ENCODE measurements at places on chromosomes 13 and 19.

- DNase-seq, result no peak
Observed at GRCh38 chr19:18961767-18962620, 21.0 kb upstream of the HOMER3 start.

GRCh38 chr13:93674337-93674755 is 447.7 kb downstream of the GPC6 start:
- no peak for DNase-seq

DNA sequence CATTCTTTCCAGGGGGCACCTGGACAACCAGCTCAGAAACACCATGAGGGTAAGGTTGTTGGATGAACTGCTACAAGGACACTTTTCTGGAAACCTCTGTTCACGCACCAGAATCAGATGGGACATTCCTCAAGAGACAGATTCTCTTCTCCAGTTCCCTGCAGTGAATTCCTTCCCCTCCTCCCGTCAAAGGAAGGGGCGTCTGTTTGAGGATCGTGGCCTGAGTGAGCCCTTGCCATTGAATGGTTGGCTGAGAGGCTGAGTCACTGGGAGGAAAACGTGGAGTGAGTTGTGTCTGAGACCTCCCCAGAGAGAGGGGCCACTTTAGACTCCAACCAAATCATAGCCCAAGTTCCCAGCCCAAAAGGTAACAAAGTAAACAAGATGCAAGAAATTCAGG is 79.4 kb upstream of the ZNF507 start:
- DNase-seq, result no peak

DNA sequence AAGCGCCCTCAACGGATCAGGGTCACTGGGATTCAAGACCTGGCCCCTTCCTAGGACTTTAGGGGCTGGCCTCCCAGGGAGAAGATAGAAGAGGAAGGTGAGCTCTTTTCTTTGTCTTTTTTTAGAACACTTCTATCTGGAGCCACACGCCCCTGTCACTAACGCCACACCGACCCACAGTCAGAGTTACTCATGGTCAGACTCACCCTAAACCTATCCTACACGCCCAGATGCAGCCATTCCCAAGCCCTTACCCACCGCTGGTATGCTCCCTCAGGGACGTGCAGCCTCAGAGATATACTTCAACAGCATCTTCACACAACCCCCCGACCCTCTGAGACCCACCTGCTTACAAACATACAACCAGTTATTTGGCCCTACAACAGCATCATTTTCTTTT is 29.9 kb upstream of the MUC16 start:
- DNase-seq, result no peak

- no peak for DNase-seq
Observed at GRCh38 chr19:38924388-38924787, 6.2 kb downstream of the SARS2 start.

DNA sequence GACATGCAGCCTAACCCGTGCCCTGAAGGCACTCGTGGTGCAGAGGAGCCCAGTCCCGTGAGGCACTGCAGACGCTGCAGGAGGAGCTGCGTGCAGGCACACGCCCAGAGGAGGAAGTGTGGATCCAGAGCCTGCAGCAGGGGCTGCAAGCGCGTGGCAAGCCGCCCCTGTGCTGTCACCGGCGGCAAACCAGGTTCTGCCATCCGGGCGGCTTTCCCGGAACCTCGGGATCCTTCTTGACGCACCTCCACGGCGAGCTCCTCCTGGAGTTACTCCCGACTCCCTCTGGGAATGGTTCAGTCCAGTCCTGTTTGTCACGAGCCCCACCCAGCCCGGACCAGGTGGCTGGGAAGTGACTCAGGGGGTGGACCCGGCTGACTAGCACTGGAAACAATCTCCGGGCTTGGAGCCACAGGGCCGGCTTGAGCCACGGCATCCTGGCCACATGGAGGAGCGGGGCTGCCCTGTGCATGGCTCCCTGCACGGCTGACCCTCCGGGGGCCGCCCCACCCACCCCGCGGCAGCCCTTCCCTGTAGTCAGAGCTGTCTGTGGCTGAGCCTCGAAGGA is 10.2 kb downstream of the DPP9 start:
- no peak for DNase-seq

- peak; percentile 38 for DNase-seq
Observed at GRCh38 chr19:29837448-29837981, 25.7 kb downstream of the CCNE1 start.

DNA sequence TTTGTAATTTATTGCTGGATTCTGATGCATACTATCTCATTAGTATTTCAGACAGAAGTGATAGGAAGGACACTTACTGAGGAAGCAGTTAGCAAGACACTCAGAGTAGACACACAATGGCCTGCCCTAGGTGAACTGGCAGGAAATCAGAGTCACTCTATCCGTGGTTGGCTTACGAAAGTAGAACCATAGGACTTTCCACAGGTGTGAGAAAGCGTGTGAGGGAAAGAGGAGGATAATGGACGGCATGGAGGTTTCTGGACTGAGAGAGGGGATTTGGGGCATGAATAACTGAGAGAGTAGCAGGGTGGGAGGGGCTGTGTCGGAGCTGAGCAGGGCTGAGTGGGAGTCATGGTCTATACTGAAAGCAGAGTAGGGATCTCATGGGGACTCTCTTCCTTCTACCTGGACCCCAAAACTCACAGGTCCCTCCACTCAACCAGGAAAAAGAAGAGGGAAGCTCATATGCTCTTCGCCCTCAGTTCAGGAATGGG is 18.7 kb upstream of the EID2 start:
- DNase-seq, result no peak

- no peak for DNase-seq
Observed at GRCh38 chr13:87274209-87274819, 396.9 kb upstream of the SLITRK5 start.

- DNase-seq, result no peak
Observed at GRCh38 chr13:37194428-37194861, 89.0 kb upstream of the CSNK1A1L start.

DNA sequence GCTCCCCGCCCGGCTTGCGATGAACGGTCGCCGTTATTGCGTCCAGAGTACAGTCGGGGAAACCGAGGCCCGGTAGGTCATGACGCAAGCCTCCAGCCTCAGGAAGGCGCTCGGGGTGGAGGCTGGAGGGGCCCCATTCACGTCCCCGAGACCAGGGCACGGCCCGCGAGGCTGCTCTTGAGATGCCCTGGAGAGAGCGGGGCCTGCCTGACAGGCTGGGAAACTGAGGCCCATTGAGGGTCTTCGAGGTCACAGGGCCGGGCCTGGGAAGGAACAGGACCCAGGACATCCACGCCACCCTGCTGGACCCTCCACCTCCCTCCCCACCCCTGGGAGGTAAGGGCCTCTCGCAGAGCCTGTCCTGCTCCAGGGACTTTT is 367 bp downstream of the NDUFS7 start:
- no peak for DNase-seq

- no peak for DNase-seq
Observed at GRCh38 chr13:40192858-40193257, 473.6 kb downstream of the FOXO1 start.

DNA sequence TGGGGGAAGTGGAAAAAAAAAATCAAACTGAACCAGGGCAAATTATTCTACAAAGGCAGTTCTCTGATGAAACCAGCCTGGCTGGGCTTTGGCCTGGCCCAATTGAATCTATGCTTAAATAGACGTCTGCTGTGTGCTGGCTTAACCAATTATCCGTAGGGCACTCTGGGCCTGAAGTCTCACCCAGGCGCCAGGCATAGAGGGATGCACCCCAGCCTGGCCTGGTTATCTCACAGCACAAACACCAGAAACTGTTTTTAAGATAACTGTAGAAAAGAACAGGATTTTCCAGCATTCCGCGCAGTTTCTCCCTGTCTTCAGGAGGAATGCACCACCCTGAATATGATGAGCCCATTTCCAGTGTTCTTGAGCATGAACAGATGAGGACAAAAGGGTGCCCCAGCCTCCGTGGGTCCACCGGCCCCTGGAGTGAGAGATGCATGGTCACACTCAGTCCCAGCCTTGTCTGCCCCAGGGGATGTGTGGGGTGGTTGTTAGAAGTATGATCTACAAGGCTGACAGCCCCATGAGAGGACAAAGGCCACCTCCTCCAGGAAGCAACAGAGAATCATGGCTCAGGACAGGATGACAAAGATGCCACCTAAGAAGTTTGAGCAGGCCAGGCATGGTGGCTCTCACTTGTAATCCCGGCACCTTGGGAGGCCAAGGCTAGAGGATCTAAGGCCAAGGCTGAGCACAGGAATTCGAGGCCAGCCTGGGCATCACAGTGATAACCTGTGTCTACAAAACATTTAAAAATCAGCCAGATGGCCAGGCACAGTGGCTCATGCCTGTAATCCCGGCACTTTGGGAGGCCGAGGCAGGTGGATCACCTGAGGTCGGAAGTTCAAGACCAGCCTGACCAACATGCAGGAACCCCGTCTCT is 50.2 kb downstream of the PEPD start:
- DNase-seq, result no peak

DNA sequence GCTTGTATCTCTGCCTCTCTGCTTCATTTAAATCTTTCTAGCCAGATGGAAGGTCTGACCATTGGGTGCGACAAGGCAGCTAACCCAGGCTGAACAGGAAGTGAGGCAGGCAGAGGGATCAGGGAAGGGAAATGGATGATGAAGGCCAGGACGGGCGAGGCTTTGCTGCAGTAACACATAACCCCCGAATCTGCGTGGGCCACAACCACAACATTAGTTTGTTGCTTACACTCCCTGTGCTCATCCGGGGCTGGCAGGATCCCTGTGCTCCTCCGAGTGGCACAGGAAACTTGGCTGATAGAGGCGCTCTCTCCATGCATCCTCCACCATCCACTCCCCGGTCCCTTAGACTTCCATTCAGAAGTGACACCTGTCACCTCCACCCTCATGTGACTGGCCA is 1.1 kb upstream of the FLT3LG start:
- no peak for DNase-seq

DNA sequence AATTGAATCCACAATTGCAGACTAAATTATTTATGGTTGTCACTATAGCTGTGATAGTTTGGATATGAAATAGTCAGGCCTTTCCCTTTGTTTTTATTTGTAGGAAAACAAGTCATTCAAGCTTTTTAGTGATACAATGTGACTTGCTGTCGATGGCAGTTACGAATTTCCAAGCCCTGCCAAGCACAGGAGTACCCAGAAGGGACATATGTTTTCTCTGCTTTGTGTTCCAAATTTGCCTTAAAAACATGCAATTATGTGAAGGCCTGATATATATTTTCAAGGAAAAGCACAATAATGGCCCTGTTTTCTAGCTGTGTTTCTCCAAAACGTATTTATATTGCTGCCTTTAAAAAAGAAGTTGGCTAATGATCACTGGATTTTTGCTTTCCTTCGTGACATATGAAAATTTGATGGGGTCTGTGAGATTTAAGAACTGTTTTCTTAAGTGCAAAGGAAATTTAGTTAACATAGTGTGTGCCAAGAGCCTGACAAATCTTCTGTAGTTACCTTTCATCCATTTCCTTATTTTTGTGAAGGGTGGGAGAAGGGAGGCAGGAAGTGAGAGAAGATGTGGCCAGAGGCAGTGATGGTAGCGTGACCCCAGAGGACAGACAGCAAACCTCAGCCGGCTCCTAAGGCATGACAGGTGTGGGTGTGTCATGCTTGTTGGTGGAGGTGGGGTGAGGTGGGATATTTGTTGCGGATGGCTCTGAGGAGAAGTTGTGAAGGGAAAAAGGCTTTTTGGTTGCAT is 79.6 kb downstream of the TEX26 start:
- no peak for DNase-seq

DNA sequence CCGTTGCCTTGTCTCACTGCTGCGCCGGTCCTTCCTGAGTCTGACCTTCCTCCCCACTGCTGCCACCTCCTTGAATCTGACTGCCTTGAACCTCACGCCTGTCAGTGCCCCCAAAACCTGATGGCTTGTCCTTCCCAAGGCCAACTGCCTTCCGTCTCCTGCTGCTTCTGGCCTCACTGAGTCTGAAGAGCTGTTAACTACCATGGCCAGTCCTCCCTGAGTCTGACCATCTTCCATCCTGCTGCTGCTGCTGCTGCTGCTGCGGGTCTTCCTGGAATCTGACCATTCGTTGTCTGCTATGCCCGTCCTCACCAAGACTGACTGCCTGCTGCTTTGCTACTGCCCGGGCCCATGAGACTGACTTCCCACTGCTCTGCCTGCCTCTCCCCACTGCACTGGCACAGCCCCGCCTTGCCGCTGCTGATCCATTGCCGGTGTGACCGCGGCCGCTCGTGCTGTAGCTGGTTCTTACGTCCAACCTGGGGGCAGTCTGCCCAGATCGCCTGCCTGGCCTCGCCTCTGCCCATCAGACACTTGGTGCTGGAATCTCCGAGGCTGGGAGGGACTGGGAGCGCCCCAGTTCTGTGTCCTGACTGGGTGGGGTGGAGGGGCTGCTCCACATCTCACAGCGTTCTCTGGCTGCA is 2.9 kb upstream of the RCN3 start:
- no peak for DNase-seq

- no peak for DNase-seq
Observed at GRCh38 chr13:31131470-31131961, 30.2 kb downstream of the HSPH1 start.

- no peak for DNase-seq
Observed at GRCh38 chr13:101529422-101529821, 76.9 kb downstream of the ITGBL1 start.

- DNase-seq, result no peak
Observed at GRCh38 chr19:57068921-57069697, 50.7 kb upstream of the USP29 start.

GRCh38 chr19:1863328-1863637 is at the start of gene KLF16:
TSS of gene KLF16 (minus strand) at chr19:1863579. CDS start at chr19:1863497, 82 bp downstream.
- no peak for DNase-seq

DNA sequence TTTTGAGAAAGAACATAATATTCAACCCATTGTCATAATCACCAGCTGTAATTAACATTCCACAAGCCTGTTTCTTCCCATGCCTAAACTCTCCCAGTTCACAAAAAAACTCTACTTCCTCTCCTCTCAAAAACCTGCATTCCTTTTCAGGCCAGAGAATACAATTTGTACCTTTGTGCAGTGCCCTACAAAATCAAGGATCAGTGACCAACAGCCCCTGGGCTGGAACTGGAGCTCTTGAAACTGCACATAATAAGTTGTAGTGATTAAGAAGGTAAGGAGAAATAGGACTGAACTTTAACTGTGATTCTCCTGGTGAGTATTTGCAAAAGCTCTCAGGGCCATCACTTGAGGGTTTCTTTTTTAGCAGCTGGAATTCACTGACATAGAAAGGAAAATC is 472.7 kb downstream of the RFC3 start:
- no peak for DNase-seq

DNA sequence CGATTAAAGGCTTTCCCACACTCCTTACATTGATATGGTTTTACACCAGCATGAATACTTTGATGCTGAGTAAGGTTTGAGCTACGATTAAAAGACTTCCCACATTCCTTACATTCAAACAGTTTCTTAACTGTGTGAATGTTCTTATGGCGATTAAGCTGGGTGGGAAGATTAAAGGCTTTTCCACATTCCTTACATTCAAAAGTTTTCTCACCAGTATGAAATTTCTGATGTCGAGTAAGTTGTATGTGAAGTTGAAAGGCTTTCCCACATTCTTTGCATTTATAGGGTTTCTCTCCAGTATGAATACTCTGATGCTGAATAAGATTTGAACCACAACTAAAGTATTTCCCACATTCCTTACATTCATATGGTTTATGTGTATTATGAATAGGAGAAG is 20.0 kb downstream of the ZNF780B start:
- DNase-seq, result no peak

- no peak for DNase-seq
Observed at GRCh38 chr13:44537248-44537647, 38.9 kb downstream of the TSC22D1 start.

GRCh38 chr19:36962346-36962745 is 46.2 kb downstream of the ZNF568 start:
- no peak for DNase-seq
